ENCODE measurements at places on chromosomes 2 and 18.

DNA sequence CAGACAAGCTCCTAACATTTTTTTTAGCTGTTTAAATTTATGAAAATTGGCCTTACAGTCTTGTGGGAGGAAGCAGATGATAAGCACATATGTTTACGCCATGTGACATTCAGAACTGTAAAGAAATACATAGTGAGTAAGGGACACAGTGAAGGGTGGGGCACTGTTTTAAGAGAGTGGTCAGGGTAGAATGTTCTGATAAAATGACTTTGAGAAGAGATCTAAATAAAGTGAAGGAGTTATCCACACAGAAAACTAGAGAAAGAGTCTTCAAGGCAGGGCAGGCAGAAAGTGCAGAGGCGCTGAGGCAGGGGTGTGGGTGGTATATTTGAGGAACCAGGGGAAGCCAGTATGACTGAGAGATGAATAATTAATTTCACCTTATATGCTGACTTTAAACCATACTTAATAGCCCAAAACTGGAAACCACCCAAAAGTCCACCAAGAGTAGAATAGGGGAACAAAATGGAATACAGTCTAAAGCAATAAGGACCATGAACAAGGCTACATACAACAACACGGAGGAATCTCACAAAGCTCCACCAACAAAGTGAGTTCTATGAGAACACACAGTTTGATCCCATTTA lies 8.6 kb downstream of the MREG start:
- DNase-seq = no peak

GRCh38 chr18:49186242-49186641 lies 235.5 kb upstream of the SMAD7 start:
- DNase-seq = no peak

GRCh38 chr2:11997142-11997541 lies 250.7 kb downstream of the LPIN1 start:
- no peak for DNase-seq

DNA sequence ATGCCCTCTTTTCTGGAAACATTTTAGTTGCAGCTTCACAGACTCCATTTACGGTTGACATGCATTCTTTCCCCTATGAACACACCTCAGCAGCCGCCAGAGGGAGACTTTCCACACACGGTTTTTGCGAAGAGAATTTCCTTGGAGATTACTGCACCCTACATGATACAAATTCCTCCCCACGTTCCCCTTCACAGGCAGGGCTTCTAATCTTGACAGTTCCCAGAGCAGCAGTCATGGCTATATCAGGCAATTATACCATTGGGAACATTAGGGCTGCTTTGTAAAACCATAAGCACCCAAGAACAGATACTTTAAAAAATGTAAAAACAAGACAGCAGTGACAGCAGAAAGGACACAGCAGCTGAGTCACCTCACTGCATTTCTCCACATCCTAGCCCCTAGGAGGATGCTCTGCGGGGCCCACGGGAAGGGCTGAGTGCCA lies 253.8 kb downstream of the TGIF1 start:
- no peak for DNase-seq

DNA sequence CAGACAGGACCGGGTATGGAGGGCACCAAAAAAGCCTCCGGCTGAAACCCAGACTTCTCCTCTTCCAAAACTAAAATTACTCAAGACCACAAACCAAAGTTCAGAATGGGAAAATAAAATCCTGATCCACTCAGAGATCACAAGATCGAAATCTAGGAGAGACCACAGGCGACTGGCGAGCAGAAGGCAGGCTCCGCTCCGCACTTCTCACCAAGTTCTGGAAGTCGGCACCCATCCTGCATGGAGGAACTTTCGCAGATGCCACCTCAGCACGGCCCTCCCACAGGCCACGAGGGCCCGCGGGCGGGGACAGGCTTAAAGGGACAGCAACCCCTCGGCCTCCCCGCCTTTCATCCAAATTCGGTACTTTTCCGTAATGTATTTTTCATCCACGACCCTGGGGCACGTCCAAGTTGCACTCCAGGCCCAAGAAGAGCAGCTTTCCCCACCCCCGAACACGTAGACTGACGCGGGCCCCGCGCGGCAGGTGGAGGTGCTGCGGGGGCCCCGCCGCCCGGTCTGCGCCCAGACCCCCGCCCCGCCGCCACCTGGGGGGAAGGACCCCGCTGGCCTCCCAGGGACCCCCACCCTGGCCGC lies 43.7 kb downstream of the HDLBP start:
- peak; percentile 28 for DNase-seq

DNA sequence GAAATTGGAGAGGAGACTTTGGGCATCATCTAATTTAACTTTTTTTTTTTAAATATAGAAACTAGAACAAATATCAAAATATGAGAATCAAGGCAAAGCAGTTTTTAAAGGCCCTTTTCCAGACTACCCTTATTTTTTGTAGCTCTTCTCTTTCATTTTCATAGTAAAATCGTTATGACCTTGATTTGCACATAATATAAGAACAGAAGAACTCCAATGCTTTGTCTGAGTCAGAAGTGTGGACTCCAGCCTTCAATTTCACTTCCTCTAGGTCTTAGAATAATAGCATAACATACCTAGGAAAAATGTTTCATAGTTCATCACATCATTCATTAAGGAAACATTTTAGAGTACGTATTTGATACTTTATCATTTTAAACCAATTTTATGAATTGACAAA lies 74.4 kb downstream of the ANKRD12 start:
- no peak for DNase-seq

- no peak for DNase-seq
Measured at GRCh38 chr18:44748582-44748981, 67.9 kb downstream of the SETBP1 start.

GRCh38 chr18:45253056-45253565 lies 362.2 kb upstream of the SLC14A2 start:
- DNase-seq = no peak

DNA sequence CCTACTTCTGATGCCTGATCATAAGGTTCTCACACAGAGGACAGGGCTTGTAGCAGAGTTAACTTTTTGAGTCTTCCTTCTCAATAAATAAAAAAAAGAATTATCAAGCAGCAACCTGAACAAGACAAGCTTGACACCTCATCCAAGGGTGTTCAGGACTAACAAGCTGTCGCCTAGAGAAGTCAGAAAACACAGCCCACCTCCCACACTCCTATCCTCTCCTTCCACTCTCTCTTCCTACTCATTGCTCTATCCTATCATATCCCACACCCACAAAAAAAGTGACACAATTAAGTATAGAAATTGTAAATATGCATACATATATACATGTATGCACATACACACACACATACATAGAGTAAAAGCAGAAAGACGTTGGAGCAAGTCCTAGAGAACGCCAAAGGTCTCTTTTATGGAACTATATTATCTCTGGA lies 5.4 kb downstream of the NBAS start:
- no peak for DNase-seq

DNA sequence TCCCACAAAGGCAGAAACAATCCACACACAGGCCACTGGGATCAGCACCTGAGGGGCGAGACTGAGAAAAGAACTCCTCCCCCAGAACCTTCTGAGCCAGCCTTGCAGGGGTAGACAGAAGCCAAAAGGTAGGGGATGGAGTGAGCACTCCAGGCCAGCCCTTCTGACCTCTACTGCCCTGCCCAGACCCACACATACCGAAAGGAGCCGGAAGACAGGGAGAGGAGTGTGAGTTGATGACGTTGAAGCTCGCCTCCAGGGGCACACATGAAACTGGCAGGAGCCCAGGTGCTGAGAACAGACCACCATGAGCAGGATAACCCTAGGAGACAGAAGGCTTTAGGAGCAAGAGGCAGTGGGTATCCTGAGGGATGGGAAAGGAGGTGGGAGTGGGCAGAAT lies 1.8 kb downstream of the SLC23A3 start:
- DNase-seq = no peak

GRCh38 chr2:88331239-88331638 lies 121.3 kb downstream of the FOXI3 start:
- DNase-seq = no peak

DNA sequence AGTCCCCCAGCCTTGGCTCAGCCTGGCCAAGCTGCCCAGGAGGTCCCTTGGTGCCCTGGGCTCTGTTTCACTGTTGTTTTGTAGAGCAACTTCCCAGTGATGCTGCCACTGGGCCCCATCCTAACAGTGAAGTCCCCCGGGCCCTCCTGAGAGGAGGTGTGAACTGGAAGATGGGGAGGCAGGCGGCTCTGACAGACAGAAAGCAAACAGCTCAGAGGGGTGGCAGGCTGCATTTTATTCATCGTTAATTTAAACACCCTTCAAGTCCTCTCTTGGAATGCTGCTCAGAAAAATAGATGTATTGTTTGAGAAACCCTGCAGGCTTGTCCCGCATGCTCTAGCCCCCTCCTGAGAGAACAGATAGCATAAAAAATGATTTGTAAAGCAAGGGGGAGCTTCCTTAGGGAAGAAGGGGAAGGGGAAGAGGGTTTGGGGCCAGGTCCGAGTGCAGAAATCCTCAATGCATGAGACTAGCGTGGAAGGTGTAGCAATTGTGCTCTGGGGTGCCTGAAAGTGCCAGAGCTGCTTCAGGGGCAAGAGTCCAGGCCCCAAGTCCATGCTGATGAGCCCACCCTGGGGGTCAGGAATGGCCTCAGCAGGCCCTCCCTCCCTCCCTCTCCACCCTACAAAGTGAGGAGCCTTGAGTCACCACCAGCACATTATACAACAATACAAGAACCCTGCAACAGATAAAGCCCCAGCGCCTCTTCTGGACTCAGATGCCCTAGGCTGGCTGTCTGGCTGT lies 113.6 kb downstream of the MSH2 start:
- no peak for DNase-seq

- DNase-seq = no peak
Measured at GRCh38 chr2:112007493-112007892, 47.6 kb upstream of the TMEM87B start.

- DNase-seq = no peak
Measured at GRCh38 chr2:165905854-165906253, 47.7 kb downstream of the TTC21B start.

DNA sequence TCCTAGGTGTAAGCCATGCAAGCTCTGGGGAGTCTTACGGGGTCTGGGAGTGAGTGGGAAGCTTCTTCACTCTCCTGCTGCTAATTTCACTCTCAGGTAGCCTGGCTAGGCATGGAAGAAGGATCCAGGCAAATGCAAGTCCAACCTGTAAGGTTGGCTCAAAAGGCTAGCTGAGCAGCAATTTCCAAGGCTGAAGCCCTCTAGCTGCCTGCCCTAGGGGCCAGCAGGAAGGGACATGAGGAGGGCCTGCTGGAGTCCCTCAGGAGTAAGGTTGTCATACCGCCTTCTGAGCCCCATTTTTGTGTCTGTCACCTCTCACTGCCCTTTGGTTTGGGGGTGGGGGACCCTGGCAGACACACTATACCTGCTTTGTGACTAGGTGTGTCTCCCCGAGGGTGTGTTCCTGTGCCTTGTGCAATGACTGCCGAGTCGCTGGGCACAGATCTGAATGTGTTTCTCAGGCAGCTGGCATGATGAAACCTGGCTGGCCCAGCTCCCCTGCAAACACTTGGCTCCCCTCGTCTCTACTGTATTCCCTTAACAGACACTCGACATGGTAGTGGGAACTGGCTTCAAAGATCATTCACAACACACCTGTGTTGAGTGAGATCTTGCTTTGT lies 123.9 kb upstream of the FAM136A start:
- DNase-seq = no peak

DNA sequence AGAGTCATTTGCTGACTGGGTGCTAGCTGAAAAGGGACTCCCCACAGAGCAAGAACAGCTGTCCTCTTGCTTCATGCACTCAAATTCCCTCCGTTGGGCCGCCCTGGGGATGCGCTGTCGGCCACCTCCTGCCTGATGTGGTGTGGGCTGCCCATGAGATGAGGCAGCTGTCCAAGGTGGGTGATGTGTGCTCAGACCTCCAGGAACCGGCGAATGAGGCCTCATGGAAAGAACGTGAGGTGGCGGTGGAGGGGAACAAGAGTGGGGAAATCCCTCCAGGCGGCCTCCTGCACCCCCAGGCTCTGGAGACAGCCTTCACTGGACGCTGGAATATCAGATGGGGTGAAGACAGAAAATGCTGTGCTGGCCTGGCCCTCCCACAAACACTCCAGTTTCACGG lies 79.8 kb downstream of the LONRF2 start:
- DNase-seq = no peak

GRCh38 chr2:217897816-217898806 lies 104.7 kb downstream of the TNS1 start:
- no peak for DNase-seq

GRCh38 chr18:78796693-78797455 lies 182.7 kb upstream of the SALL3 start:
- no peak for DNase-seq

- no peak for DNase-seq
Measured at GRCh38 chr2:199261239-199261638, 196.5 kb downstream of the SATB2 start.

GRCh38 chr2:143968360-143968759 lies 551.6 kb downstream of the ZEB2 start:
- DNase-seq = no peak

GRCh38 chr2:191670076-191670475 lies 7.9 kb upstream of the NABP1 start:
- DNase-seq = no peak

DNA sequence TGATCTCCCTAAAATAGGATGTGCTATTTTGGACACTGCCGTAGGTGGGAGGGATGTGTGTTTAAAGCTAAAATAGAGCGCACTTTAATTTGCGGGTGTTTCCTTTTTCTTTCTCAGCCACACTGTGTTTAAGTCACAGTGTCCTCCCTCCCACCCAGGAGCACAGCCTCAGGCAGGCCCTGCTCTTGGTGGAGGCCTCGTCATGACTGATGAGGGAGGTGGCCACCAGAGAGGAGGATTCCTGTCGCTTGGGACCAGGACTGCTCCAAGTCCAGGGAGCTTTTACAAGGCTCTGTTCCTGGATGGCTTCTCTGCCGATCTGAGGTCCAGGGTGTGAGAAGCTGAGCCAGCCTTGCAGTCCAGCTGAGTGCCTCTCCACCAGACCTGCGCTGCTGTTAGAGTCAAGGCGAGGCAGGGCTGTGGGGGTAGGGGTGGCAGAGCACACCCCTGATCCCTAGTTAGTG lies 33.5 kb downstream of the INPP4A start:
- no peak for DNase-seq

GRCh38 chr2:127942002-127942401 lies 56.2 kb upstream of the AMMECR1L start:
- no peak for DNase-seq

- no peak for DNase-seq
Measured at GRCh38 chr2:120005834-120006521, 6.9 kb upstream of the EPB41L5 start.

DNA sequence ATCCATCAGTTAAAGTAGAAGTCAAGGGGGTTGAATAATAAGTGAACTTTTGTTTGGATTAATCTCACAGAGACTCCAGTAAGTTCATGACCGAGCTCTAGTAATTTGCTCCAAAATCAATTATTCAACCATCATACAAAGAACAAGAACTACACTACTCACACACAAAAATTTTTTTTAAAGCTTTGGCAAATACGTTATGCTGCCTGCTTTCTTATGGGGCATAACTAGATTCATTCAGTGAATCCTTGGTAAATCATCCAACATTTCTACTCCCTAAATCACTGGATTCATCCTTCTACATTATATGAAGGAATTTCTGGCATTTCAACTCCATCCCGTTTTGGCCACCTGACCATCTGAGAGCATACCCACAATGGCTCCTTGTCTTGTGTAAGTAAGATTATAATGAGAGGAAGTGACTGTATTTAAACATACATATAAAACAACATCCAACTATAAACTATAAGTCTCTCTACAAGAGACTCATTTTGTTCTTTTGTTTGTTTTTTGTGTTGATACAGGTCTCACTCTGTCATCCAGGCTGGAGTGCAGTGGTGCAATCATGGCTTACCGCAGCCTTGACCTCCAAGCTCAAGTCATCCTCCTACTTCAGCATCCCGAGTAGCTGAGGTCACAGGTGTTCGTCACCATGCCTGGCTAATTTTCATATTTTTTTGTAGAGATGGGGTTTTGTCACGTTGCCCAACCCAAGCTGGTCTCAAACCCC lies 144.2 kb upstream of the LRRTM4 start:
- DNase-seq = no peak

- DNase-seq = no peak
Measured at GRCh38 chr2:26735097-26735496, 29.0 kb upstream of the SLC35F6 start.
